Activated T-cell treated with anti-CD3 and anti-CD28 coated beads, Interleukin-2, amount 50 U/mL, for 4 hours (primary cell): ENCODE measurements at places on chromosomes 5 and 9.

DNA sequence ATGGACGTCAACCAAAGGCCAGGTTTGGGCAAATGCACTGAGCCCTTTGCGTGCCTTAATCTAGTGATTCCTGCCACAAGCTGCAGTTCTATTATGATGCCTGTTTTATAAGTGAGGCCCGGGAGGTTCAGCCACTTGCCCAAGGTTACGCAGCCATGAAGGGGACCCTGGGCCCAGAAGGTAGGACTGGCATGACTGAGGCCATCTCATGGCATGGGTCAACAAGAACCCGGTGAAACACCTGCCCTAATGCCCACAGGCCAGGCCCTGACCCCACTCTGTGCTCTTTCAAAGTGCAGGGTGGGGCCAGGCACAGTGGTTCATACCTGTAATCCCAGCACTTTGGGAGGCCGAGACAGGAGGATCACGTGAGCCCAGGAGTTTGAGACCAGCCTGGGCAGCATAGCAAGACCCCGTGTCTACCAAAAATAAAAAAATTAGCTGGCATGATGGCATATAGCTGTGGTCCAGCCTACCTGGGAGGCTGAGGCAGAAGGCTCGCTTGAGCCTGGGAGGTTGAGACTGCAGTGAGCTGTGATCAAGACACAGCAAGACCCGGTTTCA is 8.6 kb downstream of the NINJ1 start:
- peak; percentile 3 for DNase-seq

DNA sequence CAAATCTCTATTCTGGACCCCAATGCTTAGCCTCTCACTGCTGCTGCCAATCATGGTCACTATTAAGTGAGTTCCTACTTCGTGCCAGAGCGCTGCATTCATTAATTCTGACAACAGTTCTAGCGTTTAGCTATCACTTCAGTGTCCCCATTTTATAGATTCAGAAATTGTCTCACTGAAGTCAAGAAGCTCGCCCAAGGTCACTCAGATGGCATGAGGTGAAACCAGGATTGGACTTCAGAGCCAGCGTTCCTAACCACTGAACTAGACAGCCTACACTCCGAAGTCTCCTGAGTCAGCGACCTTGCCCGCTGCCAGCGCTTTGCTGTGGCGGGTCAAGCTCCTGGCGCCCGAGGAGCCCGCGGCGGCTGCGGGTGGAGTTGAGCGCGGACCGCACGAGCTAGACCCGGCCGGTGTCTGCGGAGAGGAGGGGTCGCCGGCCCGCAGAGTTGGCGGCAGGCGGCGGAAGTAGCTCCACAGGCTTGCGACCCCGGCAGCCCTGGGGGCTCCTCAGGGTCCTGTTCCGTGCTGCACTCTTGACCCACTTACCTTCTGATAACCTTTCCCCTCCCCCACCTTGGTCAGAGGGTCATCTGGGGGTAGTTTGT is 2.1 kb upstream of the GABRB2 start:
- DNase-seq = no peak

DNA sequence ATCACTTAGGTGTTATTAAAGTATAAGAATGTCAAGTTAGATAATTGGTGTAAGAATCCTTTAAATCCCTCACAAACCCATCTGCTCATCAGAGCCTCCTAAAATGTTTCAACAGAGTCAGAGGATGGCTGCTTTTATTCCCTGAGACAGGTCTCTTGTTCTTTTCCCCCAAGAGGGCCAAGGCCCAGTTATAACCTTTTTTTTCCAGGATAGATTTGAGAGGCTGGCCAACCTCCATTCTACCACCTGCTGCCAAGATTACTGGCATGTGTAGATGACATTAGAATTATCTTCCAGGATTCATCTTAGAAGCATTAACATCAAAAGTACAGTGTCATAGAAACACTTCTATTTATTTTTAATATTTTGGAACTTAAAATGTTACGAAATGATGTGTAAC is 305.1 kb downstream of the TRPM3 start:
- no peak for DNase-seq

- peak; percentile 47 for DNase-seq
Measured at GRCh38 chr5:96336351-96336985, 96.6 kb downstream of the PCSK1 start.

DNA sequence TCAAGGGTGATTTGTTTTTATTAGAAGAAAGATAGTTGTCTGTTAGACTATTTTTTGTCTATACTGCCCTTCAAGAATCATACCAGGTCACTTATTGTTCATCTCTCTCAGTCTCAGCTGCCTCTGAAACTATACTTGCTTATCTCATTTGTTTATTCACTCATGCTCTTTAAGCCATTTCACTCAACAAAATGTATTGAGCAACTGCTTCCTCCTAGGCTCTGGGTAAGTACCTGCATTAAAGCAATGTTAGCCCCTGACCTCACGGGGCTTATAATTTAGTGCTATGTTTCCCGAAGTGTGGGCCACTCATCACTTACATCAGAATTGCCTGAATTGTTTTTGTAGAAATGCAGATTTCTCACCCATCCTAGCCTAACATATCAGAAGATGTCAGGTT is 100.9 kb downstream of the DPYSL3 start:
- DNase-seq = no peak

- no peak for DNase-seq
Measured at GRCh38 chr9:15293804-15294316, 13.2 kb downstream of the TTC39B start.

GRCh38 chr9:69718218-69718617 is 41.6 kb downstream of the PTAR1 start:
- no peak for DNase-seq

GRCh38 chr9:26357803-26358344 is 534.7 kb downstream of the CAAP1 start:
- no peak for DNase-seq

DNA sequence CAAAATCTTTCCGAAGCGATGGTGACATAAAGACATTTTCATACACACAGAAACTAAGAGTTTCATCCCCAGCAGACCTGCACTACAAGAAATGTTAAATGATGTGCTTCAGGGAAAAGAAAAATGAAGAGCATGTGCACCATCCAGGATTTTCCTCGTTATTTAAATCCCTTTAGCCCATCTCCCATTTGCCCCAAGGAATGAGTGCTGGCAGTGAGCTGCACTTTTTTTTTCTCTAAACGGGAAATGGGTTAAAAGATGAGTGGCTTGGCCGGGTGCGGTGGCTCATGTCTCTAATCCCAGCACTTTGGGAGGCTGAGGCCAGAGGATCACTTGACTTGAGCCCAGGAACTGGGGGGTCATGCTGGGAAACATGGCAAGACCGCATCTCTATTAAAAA is 6.8 kb upstream of the LRRC14B start:
- DNase-seq = no peak

GRCh38 chr9:101397746-101398067 is 711 bp downstream of the MRPL50 start:
- no peak for DNase-seq

DNA sequence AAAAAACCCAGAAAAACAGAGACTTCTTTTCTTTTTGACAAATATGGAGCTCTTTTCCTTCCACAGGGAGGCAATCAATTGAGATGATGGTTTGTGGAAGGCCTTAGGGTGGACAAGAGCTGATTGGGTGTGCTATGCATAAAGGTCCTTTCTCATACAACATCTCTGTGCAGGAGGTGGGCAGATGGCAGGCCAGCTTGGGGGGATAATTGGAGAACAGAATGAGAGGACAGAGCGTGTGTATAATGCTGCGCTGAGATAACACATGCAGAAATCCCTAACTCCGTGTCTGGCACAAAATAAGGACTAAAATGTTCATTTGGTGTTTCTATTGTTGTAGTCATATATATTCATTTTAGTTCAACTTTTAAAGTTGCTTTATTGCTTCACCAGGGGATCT is 159.0 kb upstream of the MEF2C start:
- DNase-seq = no peak

GRCh38 chr5:93602241-93603077 is 19.4 kb downstream of the NR2F1 start:
- DNase-seq = no peak

- peak; percentile 9 for DNase-seq
Measured at GRCh38 chr5:472076-472655, 29.2 kb downstream of the EXOC3 start.

DNA sequence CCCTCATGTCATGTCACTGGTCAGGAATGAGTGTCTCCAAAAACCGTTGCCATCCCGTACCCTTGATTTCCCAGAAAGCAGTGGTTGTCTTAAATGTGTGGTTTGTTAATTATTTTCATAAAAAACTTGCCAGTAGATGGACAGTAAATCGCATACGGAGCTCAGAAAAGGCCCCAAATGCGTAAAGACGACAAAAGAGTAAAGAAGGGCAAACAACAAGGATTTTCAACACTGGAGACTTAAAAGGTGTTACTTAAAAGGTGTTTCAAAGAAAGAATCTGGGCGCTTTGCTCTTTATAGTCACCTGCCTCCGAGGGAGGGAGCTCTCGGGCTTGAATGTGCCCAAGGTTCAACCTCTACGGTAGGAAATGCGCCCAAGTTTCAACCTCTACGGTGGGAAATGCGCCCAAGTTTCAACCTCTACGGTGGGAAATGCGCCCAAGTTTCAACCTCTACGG is 734 bp downstream of the KIF27 start:
- DNase-seq = no peak

DNA sequence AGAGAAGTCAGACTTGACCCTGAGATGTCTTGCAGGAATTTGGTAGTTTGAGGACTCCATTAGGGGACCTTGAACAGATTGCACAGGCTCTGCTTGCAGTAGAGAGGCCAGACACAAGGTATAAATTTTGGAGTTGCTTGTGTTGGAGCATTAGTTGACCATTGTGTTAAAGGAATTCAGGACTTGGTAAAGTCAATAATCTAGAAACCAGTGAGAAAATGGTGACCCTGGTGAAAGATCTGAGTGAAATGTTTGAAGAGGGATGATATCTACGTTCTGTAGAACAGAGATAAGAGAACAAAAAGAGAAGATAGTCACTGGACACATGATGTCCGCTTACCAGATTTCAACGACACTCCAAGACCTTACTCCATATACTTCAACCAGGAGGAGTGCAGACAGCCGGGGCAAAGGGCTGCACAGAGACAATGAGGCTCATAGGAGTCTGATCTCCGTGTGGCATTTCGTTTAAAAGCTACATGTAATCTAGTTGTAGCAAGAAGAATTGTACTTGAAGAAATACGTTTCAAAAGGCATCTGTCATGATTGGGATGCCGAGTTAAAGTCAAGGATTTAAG is 13.2 kb downstream of the DNAJC25 start:
- no peak for DNase-seq

DNA sequence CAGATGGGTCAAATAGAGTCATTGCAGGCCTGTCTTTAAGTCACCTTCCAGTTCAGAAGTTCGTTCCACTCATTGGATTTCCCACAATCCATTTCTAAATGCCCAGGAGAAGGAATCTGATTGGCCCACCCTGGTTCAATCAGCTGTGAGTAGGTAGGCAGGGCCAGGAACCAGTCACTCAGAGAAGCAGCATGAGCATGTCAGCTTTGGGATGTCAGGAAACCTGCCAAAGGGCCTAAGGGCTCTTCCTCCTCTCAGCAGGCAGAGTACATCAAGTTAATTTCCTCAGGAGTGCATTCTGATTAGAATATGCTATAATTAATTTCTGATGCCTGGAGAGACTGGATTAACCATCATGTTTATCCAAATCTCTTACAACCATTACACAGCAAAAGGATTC is 412.9 kb upstream of the CCNH start:
- no peak for DNase-seq

GRCh38 chr9:86286278-86286677 is 3.9 kb upstream of the ISCA1 start:
- no peak for DNase-seq

DNA sequence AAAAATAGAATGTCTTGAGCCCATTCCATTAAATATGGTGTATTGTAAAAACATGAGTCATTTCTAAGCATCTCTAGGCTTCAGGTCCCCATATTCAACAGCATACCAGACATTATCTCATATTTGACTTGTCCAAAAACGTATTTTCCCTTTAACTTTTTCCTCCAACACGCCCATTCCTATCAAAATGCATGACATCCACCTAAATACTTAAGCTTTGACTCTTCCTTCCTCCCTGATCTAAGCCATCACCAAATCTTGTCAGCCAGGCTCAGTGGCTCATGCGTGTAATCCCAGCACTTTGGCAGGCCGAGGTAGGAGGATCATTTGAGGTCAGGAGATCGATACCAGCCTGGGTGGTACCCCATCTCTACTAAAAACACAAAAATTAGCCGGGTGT is 23.9 kb downstream of the VCP start:
- no peak for DNase-seq
